ENCODE measurements at places on chromosomes 4 and X. TPM values are rescaled to one million over a fixed set of nuclear protein-coding genes. Genes with fewer than 3 reads are reported as not detected.

GRCh38 chrX:104013606-104014005 lies at the start of gene H2BW1:
TSS of gene H2BW1 (minus strand) at chrX:104013708. CDS start at chrX:104013576, 132 bp downstream.
- DNase-seq, result no peak

GRCh38 chr4:127421437-127421836 lies 211.3 kb upstream of the INTU start:
- DNase-seq, result no peak

Gene PNMA6F
- total RNA-seq, result not detected

Gene F9
- not detected for total RNA-seq

DNA sequence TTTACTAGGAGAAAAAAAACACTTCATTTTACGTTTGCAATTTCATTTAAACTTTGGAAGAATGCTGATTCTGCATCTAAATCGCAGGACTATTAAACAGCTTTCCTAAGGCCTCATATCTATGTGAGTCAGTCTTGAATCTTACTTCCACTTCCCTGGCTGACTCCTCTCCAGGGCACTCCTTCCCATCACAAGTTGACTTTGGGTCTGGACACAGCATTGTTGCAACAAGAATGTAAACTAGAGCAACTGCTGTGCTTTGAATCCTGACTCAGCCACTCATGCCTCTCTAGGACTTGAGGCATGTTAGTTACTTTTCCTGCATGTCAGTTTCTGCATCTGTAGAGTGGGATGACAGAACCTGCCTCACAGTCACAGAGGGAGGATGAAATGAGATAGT lies 413.8 kb downstream of the FAT4 start:
- DNase-seq, result peak; percentile 99

- no peak for DNase-seq
These were observed 1420.4 kb downstream of the RAPGEF2 start for GRCh38 chr4:160523231-160523630.

DNA sequence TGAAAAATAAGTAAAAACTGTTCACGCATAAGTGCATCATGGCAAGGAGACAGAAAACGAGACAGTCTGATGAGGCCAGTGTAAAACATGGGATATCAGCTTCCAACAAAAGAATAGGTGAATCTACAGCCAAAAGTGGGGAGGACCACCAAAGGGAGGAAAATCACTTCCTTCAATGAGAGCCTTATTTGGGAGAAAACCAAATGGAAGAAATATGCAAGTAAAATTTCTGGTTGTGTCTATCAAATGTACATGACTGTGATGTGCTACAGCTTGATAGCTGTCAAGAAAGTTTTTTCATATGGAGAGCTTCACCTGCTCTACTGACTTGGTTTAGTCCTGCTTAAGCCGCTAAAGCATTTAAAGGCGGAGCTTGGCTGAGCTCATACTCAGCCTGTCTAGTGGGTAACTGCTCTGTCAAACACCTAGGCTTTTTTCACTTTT lies 66.2 kb downstream of the MAGEA1 start:
- DNase-seq, result peak; percentile 40

DNA sequence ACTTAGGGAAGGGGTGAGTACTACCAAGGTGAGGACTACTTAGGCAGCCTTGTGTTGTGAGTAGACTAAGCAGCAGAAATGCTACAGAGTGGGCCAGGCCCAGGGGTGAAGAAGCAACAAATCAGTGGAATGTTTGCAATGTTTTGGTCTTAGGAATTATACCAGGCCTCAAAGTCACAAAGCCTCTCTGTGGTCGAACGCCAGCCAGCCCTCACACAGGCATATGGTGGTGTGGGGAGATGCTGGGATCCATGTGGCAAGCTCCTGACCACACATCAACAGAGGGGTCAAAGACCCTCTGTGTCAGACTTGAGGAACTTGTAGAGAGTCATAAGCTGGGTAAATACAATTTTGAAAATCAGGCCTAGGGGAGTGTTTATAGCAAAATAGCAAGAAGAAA lies 153.8 kb upstream of the KLF3 start:
- DNase-seq, result no peak

- DNase-seq, result no peak
These were observed 315.3 kb upstream of the HS3ST1 start for GRCh38 chr4:11743976-11744375.

DNA sequence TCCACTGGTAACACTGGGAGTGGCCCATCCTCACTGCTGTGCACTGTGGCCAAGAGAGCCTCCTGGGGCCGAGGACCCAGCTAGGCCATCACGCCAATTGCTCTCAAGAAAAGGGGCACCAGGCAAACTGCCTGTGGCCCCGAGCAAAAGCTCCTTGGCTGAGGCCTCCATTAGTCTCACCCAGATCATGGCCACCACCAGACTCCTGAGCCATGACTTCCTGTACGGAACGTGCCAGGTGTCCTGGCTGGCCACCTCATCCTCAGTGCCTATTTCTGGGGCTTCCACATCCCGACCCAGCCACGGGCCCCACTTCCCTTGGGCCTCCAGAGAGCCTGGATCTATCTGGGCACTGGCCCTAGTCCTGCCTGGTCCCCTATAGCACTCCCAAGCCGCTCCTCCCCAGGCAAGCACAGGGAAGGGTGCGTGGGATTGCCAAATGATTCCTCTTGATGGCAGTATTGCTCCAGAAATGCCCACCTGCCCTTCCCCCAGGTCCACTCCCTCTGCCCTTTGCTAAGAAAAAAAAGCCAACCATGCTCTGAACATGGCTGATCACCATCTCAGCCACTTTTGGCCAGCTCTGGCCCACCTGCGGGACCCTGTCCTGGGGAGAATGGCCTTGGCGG lies 212.6 kb upstream of the AGTR2 start:
- DNase-seq, result no peak

DNA sequence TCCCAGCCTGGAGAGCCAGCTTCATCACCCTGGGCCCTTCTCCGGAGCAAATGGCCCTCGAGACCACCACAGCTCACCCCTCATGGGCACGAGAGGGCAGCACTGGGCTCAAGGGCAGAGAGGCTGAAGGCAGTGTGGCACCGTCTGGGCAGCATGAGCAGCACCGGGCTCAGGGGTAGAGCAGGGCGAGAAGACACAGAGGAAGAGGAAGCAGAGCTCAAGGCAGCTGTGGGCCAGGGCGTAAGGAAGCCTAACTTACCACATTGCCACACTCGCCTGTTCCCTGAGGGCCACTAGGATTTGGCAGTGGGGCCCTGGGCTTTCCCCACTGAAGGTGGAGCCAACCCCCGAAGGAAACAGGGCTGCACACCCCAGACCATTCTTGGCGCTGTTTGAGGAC lies 15.5 kb downstream of the ZNF185 start:
- no peak for DNase-seq

DNA sequence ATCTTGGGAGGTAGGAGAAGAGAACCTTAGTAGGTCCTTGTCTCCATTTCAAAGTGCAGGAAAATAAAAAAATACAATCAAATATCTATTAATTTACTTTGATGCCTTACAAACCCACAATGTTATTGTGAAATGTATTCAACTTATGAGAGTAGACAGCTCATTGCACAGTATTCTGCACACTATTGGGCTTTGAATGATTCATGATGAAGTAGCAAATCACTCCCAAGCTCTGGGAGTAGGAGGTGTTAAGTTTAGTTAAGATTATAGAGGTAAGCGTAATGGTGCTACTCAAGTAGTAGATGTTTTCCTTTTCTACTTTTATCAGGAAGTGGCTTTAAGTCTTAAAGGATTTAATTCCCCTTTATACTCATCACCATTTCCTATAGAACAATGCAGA lies 32.8 kb upstream of the TMPRSS11A start:
- peak; percentile 42 for DNase-seq

DNA sequence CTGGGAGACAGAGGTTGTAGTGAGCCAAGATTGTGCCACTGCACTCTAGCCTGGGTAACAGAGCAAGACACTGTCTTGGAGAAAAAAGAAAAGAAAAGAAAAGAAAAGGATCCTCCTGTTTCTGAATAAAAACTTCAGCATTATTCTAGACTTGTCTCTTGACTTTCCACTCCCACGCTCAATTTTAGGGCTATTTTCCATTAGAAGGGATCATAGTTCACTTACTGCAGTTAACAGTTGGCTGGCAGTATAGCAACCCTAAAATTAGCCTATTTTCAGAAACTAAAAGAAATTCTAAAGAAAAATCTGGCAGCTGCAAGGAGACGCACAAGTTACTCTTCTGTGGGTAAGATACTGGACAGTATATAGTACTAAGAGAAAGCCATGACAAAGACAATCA lies 28.1 kb downstream of the THOC2 start:
- DNase-seq, result no peak

GRCh38 chr4:40419231-40419912 lies 84.2 kb downstream of the CHRNA9 start:
- no peak for DNase-seq

GRCh38 chr4:121270389-121270788 lies 106.3 kb upstream of the TNIP3 start:
- peak; percentile 79 for DNase-seq

GRCh38 chrX:20135944-20136343 lies 5.7 kb downstream of the EIF1AX start:
- no peak for DNase-seq

DNA sequence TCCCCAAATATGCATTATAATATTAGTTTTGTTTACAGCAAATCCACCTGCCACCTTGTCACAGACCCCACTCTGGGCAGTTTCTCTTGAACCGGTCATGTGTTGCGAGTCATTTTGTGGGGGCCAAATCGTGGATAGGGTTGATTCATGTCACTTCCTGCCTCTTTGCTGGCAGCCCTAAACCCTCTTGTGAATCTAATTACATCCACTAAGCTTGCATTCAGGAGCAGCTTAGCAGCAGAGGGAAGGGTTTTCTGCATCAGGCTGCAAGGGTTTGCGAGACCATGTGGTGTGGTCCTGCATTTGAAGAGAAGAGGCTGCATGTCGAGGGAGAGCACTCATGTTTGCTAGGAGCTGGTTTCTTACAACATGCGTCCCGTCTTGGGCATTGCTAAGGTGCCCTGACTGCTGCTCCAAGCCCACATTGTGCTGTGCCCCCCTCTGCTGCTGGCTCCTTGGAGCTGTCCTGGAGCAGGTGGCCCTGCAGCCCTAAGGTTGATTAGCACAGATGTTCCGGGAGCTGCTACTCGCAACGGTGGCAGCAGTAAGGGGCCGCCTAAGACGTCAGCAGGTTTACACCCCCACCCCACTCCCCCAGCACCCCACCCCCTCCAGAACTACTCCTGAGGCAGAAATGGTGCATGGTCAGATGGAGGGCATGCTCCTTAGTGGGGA lies 88.9 kb upstream of the CLDN34 start:
- DNase-seq, result peak; percentile 20

DNA sequence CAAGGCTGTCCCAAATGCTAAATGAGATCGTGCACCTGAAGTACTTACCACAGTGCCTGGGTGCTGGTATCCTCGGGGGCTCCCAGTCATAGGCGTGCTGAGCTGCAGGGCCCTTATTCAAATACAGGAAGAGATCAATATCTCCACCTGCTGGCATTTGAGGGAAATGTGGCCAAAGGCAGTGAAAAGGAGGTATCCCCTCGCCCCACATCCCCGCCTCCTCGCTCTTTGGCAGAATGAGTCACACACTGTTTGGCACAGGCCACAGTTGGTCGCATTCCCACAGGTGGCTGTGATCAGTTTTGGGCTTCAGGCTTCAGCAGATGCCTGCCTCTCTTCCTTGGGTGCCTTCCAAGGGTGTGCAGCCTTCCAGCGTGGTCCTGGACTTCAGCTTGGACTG lies 28.4 kb downstream of the ZNF185 start:
- DNase-seq, result peak; percentile 69

Gene CFAP97
- 30.0 TPM for total RNA-seq

Data from bronchial epithelial cell (primary cell).